ENCODE measurements at places on chromosomes 5 and 9. TPM values are rescaled to one million over a fixed set of nuclear protein-coding genes. Genes with fewer than 3 reads are reported as not detected.
A peak's percentile ranks its signal among the peaks of the same experiment; 100 is the strongest.

The SPAG8 gene
- 0.56 TPM for total RNA-seq

DNA sequence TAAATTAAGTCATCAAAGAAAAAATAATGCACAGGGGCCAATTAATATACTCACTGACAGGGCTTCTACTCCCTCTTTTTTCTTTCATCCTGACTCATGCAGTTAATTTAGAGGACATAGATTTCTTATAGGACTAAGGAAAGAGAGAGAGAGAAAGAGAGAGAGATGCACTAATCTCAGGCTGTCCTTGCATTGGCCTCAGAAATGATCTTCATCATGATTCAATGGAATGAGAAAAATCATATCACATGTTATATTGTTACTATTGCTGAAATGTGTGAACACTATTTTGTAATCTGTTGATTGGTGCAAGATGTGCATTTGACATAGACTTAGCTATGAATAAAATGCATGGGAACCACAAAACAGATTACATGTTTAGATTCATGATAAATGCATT is 608.3 kb upstream of the NUDT12 start:
- no peak for DNase-seq
- H3K36me3 ChIP-seq, result no peaks in the 10 kb centered on the region
- no peaks in the 10 kb centered on the region for H3K27me3 ChIP-seq
- H3K4me3 ChIP-seq, result no peak overlapping the region
- H3K4me1 ChIP-seq, result no peaks in the 10 kb centered on the region

- no peak for DNase-seq
- H3K4me3 ChIP-seq, result no peak overlapping the region
- no peaks in the 10 kb centered on the region for H3K36me3 ChIP-seq
- no peak overlapping the region for H3K27ac ChIP-seq
These were observed 404.0 kb downstream of the PDE4D start for GRCh38 chr5:59489551-59489950.

- H3K27me3 ChIP-seq, result no peaks in the 10 kb centered on the region
- DNase-seq, result no peak
- no peak overlapping the region for H3K4me3 ChIP-seq
- no peaks in the 10 kb centered on the region for H3K4me1 ChIP-seq
- no peaks in the 10 kb centered on the region for H3K36me3 ChIP-seq
These were observed 188.5 kb downstream of the PAPPA start for GRCh38 chr9:116342061-116342460.

- H3K36me3 ChIP-seq, result no peaks in the 10 kb centered on the region
- no peaks in the 10 kb centered on the region for H3K4me1 ChIP-seq
- no peak for DNase-seq
- no peaks in the 10 kb centered on the region for H3K27me3 ChIP-seq
These were observed 160.1 kb upstream of the DAP start for GRCh38 chr5:10921160-10921559.

DNA sequence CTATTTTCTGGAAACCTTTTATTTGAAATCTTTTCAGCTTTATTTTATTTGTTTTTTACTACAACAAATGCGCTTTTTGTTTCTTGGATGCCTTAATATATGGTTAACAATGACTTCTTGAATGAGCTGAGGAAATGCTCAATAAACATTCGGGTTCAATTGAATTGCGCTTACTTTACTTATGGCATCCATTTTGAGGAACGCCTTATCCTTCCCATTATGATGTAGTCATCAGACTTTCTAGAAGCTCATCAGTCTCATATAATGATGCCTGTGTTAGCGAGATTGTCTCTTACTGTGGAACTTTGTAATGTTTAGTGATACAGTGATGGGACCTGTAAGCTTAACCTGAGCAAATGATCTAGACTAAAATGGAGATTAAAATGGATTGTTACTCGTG is 916 bp downstream of the SHLD3 start:
- no peak overlapping the region for H3K27ac ChIP-seq
- peak overlapping the region; percentile 99 for H3K4me3 ChIP-seq
- no peaks in the 10 kb centered on the region for H3K36me3 ChIP-seq
- peaks cover 24% of the 10 kb centered on the region for H3K4me1 ChIP-seq

The ORM1 gene
- 35,782 TPM for total RNA-seq
